Liver (tissue), 10 donors: ENCODE measurements at places on chromosomes 6 and 20.

GRCh38 chr6:16592223-16592911 lies 168.9 kb downstream of the ATXN1 start:
- no peak for DNase-seq

DNA sequence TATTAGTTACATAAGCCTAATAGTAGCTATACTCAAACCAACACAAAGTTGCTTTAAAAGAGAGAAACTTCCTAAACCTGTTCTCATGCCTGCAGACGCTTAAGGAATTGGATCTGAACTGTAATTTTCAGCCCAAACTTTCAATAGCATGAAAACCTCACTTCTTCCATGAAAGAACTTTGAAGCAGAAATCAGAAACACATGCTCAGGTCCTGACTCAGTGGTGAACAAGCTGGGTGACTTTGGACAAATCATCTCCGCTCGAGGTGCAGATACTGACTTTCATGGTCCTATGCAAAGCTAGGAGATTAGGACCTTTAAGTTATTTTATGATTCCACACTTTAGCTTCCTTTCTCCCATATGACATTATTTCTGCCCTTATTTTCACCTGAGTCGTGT lies 36.5 kb downstream of the NOX3 start:
- no peak for DNase-seq

DNA sequence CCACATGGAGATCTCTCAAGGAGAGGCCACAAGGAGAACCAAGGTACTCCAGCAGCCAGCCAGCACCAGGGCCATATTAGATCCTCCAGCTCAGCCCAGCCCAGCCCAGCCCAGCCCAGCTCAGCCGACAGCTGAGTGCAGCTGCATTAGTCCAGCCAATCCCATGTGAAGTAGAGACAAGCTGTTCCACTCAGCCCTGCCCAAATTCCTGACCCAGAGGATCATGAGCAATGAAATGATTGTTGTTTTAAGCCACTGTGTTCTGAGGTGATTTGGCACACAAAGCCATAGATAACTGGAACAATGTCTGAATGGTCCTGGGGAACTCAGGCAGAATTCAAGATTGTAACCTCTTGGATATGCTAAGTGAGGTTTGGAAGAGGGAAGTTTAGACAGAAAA lies 59.5 kb upstream of the BMP2 start:
- no peak for DNase-seq

DNA sequence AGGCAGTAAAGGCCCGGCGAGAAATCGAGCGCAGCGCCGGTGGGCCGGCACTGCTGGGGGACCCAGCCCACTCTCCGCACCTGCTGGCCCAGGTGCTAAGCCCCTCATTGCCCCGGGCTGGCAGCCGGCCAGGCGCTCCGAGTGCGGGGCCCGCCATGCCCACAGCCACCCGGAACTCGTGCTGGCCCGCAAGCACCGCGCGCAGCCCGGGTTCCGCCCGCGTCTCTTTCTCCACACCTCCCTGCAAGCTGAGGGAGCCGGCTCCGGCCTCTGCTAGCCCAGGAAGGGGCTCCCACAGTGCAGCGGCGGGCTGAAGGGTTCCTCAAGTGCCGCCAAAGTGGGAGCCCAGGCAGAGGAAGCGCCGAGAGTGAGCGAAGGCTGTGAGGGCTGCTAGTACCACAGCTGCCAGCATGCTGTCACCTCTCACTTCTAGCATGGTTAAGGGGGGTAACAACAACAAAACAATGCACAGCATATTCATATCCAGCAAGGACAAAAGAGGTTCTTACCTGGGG lies 11.3 kb upstream of the GMPR start:
- no peak for DNase-seq

- DNase-seq: no peak
Observed at GRCh38 chr6:47162793-47163192, 120.7 kb upstream of the ADGRF1 start.

GRCh38 chr6:92779746-92780145 lies 639.6 kb downstream of the EPHA7 start:
- DNase-seq: no peak

DNA sequence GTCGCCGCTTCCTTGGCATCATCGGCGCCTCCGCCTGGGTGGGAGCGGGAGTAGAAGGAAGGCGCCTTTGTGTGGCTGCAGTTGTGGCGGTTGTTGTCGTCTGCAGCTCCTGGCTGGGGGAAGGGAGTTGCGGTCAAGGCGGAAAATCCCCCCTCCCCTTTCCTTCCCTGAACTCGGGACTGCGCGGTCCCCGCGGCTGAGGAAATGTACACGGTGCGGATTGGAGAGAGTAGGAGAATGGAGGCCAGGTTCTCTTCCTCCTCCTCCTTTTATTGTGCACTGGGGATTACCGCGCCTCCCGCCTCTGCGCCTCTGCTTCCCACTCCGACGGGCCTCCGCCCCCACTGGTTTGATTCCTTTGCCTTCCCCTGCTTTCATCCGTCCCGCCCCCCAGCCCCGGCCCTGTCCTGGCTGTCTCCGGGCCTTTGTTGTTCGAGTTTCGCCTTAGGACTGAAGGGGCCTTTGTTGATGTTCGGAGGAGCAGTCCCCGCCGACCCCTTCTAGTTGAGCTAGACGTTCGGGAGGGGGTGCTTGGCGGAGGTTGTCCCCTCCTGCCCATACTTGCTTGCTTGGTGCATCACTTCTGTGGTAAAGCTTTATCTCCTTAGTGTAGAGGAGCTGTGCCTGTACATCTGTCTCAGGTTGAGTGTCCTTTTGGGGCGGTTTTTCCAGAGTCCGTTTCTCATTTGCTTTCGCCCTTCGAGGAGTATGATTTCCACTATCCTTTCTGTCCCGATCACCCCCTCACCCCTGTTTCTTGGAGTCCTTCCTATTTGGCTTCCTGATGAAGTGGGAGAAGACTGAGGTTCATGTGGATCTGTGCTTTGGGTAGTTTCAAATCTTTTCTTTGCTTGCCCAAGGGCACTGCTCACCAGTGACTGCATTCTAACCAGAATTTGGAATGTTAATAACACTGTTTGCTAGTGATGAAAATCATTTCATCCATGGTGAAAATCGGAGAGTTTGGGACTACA lies 764 bp downstream of the ZNF292 start:
- DNase-seq: peak; percentile 51

- DNase-seq: no peak
Observed at GRCh38 chr20:24798930-24799705, 150.0 kb upstream of the CST7 start.

DNA sequence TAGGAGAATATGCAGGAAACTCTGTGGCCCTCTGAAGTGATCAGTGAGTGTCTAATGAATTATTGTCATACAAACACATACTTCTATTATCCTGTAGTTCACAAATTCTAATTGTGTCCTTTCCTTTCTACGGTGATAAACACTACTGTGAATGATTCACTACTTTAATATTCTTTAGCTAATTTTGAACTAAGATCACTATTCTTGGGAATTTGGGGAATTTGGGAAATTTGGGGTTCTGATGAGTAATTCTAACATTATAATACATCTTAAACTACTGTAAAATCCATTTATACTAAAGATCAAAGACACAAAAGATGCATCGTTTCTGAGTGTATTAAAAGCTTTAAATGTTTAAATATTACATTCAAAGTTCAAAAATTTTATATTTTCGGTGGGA lies 1287.2 kb upstream of the CITED2 start:
- DNase-seq: no peak

GRCh38 chr6:33978412-33979150 lies 167.3 kb downstream of the GRM4 start:
- no peak for DNase-seq

DNA sequence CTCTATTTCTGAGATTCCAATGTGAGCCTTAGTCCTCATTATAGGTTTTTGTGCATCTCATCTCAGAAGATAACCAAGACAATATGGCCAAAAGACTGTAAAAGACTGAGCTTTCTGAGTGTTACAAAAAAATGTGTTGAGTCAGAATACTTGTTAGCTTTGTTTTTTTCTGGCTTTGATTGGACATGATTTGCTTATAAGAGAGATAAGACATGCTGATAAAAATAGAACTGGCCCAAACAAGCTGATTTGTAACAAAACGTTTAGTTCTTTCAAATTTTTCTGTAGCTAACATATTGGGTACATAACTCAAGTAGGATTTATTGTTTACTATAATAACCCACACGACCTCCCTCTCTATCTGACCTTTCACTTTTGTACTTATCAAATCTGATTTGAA lies 32.9 kb downstream of the FILIP1 start:
- no peak for DNase-seq

GRCh38 chr20:57400231-57400701 lies 9.1 kb downstream of the RBM38 start:
- DNase-seq: no peak

DNA sequence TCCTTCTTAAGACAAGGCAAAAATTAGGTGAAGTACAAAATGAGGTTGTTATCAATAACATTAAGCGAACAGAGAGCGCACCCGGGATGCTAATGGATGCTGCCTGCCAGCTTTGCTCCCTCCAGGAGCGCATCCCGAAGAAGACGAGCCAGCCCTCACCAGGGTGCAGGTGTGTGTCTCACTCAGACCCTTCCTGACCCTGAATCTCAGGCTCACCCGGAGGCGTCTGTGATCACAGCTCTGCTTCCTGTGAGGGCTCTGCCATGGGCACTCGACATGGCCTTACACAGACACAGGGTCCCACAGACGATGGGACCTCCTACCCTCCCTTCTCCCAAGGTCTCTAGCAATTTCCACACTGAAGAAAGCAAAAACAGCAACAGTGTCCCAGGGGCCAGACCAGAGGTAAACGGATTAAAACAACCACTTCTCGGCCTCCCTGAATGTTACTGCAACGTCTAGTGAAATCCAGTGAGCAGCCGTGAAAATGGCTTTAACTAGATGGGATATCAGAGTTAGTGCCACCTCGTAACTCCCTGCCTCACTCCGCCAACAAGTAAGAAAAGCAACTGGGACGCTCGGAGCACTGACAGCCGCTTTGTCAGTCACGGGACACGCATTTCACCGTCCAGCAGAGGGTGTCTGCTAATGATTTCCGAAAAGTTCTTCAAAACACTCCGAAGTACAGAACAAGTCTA lies 11.7 kb downstream of the ZBTB46 start:
- no peak for DNase-seq

- no peak for DNase-seq
Observed at GRCh38 chr6:111973927-111974639, 79.8 kb upstream of the CCN6 start.

DNA sequence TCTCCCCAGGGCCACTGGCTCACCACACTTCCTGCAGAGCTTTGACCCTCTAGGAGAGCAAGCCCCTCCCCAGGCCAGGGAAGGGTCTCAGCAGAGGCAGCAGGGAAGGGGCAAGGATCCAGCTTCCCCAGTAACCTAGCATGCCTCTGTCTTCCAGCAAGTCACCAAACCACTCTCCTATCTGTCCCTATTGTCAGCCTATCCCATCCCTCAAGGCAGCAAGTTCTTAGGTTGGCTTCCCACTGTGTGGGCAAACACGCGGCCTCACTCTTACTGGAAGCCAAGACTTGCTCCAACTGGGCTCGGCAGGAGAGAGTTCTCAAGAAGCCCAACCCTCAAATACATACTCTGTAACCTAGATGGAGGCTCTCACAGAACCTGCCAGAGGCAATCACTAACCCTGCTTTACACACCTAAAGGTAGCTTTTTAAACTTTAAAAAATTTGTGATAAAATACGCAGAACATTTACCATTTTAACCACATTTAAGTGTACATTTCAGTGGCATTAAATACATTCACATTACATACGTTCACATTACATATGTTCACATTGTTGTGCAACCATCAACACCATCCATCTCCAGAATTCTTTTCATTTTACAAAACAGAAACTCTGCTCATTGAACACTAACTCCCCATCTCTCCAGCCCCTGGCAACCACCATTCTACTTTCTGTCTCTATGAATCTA lies 58.5 kb downstream of the MRPL14 start:
- DNase-seq: no peak

DNA sequence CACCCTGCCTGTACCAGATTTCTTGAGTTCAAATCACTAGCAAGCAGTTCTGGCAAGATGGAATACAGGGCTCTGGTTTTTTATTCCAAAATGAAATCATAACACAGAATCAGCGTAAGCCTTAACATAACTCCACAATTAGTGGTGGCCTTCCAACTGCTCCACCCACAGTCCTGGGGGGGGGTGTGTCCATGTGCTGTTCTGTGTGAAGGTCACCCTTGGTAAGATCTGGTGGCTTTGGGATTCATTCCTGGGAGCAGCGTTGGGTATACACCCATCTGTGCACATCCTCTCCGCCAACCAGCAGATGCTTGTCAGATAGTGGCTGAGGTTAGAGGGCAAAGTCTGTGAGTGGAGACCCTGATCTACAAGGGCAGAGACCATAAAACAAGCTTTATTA lies 49.9 kb upstream of the CD83 start:
- DNase-seq: no peak

GRCh38 chr6:160510199-160510598 lies 153.9 kb downstream of the LPA start:
- DNase-seq: no peak

GRCh38 chr20:1567392-1568162 lies 10.1 kb upstream of the SIRPD start:
- no peak for DNase-seq

DNA sequence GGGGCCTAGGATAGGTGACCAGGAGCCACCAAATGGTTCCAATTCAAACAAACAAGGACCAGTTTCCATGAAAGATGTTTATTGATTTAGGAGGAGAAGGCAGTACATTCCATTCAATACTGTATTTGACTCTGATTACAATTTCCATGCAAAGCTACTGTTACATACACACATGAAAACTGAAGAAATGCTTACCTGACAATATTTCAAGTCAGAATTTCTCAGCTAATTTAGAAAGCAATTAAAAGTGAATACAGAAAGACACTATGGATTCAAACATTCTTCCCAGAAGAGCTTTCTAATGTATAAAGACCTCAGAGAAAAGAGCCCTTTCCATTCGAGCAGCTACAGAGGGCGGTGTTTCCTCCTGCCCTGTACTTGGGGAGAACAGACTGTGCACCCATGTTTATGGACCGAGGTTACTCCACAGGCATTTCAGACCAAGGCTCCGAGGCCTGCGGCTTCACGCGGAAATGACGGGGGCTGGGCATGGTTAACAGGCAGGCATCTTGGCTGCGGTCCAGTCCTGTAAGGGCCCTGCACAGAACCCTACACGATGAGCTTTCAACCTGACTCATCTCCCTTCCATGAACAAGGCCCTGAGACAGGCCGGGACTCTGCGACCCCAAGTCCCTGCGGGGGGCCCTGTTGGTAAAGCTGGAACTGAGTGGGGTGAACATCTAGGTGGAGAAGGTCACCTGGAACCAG lies 25.7 kb upstream of the TCFL5 start:
- DNase-seq: peak; percentile 51

GRCh38 chr6:161228921-161229591 lies 44.8 kb downstream of the AGPAT4 start:
- DNase-seq: no peak

DNA sequence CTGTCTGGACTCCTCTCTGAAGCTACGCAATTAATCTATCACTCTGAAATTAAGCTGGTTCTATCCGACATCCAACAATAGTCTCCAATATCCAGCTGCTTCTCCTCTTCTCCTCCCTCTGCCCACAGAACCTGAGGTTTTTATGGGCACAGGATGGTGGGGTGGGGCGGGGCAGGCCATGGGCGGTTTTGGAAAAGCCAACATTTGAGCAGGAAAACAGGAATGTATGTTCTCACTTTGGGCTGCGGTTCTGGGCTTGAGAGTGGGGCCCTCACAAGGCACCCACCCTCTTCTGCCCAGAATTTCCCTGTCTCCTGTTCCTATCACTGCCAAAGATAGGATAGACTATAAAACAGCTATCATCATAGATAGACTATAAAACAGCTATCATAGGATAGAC lies 1144.2 kb downstream of the EPHA7 start:
- no peak for DNase-seq
